ENCODE measurements at places on chromosomes 11 and 22.

GRCh38 chr11:44658506-44658850 lies 68.3 kb upstream of the TSPAN18 start:
- no peak for DNase-seq

GRCh38 chr11:45391168-45391850 lies 105.2 kb upstream of the SYT13 start:
- DNase-seq, result no peak

DNA sequence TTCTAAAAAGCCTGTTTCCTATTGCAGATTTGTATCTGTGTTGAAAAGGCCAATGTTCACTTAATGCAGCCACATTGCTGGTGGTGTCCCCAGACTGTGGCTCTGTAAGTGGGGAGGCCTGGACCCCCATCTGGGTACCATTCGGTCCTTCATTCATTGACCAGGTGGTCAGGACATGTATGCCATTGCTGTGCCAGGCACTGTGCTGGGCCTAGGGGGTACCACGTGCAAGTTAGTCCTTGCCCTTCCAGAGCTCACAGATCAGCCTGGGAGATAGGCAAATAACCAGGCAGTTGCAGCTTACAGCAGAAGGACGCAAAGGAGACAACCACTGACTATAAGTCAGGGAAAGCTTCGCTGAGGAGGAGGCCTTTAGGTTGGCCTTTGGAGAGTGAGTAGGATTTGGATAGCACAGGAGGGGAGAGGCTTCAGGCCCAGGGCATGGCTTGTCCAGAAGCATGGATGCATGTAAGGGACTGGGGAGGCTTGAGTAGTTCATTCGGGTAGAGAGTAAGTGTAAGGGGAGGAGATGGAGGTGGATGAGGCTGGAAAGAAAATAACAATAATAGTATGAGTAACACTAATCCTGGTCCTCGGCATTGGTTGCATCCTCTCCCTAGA lies 5.0 kb downstream of the PRDM11 start:
- no peak for DNase-seq

- no peak for DNase-seq
These were observed 134.9 kb downstream of the CCDC81 start for GRCh38 chr11:86509588-86509974.

DNA sequence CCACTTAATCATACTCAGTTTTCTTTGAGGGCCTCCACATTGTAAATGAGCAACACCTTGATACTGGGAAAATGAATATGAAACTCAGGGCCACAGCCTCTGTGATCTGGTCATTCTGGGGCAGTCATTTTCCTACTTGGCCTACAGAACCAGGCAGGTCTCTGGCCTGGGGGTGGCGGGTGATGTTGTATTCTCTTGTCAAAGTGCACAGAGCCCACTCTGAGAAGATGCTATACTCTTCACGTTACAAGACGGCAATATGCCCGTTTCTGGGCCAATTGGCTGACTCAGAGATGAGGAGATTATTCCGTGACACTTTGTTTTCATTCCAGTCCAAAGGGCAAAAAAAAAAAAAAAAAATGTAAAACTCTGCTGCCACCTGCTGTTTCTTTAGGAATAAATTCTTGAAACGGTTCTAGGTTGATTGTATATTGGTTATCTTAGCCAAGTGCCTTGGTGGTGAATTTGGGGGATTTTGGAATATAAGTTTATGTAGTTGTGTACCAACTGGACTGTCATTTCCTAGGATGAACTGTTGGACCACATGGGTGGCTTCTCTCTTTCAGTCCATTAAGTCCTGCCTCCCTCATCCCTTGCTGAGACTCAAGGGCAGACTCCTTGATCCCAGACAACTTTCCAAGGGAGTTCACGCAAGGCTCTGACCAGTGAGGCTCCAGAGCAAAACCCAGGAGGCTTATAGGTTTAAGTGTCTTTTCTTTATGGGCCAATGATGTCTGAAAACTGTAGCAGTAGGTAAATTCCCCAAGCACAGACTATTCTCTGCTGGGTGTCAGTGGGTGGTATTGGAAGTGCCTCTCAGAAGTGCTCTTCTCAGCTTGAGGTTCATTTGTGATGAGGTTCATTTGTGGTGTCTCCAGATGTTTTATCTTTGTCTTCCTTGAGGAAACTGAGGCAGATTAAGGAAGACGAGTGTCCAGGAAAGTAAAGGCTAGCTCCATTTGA lies 18.2 kb downstream of the ADM start:
- no peak for DNase-seq

- DNase-seq, result no peak
These were observed 29.6 kb downstream of the ACER3 start for GRCh38 chr11:76890329-76890728.

GRCh38 chr22:44741929-44742328 lies 10.4 kb upstream of the ARHGAP8 start:
- no peak for DNase-seq

- DNase-seq, result no peak
These were observed 16.1 kb downstream of the MICAL2 start for GRCh38 chr11:12126344-12127019.

GRCh38 chr11:42329929-42330565 lies 870.6 kb upstream of the LRRC4C start:
- DNase-seq, result no peak

Measured in activated effector memory CD4-positive, alpha-beta T cell treated with Interleukin-2 at 50 U/mL for 16 hours (primary cell).